Karpas-422 (cell line): ENCODE measurements at places on chromosomes 1 and 21.

DNA sequence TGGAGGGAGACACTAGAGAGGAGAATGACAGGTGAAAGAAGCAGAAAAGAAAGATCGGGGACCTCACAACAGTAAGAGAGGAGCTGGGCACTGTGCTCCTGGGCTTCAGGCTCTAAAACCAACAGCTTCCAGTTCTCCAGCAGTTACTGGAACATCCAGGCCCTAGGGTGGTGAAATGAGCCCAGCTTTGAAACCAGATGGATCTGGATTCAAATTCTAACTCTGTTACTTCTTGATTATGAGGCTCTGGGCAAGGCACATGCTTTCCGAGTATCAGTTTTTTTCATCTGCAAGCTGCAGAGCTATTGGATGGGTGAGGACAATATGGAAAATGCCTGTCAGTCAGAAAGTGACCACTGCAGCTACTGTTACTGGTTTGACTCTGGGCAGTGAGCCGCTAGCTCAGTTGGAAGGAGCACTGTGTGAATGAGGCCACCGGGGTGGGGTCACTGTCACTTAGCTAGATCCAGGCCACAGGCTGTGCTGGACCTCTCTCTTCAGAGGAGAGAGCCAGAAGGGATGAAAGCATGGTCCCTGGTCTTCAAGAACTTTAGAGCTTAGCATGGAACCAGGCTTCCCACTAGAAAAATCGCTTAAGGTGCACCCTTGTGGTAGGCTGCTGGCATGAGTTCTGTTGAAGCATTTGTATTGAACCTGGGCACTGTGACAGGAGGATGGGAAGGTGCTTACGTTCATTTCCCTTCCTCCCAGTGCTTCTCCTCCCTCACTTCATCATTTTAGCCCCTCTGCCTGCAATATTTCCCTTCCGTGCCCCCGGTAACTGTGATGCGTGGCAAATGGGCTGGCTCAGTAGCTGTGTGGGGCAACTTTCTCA lies 12.2 kb downstream of the PLEKHO1 start:
- peak; percentile 63 for DNase-seq

DNA sequence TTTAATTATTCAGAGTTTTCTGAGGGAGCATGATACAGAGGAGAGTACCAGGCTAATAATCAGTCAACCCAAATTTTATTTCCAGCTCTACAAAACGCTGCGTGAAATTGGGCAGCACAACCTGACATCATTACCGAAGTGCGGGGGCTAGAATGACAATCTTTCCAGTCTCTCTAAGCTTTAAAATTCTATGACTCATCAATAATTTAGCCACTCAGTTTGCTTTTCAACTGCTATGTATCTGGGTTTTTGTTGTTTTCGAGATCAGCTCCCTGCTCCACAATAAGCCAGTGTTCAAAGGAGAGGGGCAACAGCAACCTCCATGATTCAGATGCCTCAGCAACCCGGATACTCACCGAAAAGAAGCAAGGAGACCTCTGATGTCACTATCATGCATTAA lies 13.9 kb downstream of the SORT1 start:
- no peak for DNase-seq

- no peak for DNase-seq
Observed at GRCh38 chr1:211340622-211341507, 14.2 kb downstream of the TRAF5 start.

GRCh38 chr1:29670752-29671151 lies 434.4 kb downstream of the PTPRU start:
- no peak for DNase-seq

DNA sequence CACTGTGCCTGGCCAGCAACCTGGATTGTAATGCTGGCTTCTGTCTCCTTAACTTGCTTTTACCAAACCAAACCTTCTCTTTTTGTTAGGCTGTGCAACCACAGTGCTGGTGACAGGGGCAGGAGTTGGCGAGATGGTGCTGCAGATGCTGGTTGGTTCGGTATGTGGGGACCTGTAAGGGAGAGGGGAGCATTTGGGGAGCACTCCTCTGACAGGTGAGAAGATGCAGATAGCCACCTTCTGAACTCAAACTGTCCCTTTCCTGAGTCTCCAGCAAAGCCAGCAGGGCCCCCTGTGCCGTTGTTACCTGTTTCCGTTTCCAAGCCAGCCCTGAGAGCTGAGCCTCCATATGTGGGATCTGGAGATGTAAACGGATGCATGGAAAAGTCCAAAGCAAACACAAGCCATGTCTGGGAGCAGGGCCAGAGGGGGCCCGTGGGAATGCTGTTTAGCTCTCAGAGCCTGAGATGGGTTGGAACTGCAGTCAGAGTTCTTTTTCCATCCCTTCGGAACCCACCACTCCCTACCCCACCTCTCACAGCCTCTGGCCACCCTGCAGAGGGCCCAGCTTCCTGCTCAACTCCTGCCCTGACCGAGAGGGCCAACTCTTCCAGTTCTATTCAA lies 34.0 kb downstream of the ELK4 start:
- DNase-seq = no peak

- DNase-seq = no peak
Observed at GRCh38 chr1:25958465-25958864, 39.4 kb downstream of the PAFAH2 start.

DNA sequence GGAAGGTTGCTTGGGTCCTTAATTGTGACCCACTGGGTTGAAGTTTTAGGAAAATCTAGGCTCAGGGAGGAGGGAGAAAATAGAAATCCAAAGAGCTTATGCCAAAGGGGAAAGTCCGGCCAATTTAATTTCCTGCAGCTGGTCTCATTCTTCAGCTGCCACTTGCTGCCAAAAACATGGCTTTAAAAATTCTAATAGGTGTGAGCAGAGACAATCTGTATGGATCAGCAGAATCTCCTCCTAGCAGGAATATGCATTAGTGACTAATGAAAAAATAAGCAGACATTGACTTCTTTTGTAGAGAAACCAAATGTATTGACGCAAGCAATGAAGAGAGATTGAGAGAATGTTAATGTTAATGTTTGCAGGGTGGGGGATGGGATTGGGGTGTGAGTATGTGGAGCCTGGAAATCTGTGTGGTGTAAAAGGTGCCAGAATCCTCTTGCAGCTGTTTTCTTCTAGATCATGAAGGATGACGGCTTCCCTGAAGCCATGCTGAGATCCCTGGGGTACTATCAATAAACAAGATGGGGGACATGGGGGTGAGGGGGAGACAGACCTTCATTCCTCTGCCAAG lies 35.3 kb downstream of the VWA5B1 start:
- no peak for DNase-seq

GRCh38 chr1:241045659-241046058 lies 311.3 kb downstream of the RGS7 start:
- DNase-seq = no peak

DNA sequence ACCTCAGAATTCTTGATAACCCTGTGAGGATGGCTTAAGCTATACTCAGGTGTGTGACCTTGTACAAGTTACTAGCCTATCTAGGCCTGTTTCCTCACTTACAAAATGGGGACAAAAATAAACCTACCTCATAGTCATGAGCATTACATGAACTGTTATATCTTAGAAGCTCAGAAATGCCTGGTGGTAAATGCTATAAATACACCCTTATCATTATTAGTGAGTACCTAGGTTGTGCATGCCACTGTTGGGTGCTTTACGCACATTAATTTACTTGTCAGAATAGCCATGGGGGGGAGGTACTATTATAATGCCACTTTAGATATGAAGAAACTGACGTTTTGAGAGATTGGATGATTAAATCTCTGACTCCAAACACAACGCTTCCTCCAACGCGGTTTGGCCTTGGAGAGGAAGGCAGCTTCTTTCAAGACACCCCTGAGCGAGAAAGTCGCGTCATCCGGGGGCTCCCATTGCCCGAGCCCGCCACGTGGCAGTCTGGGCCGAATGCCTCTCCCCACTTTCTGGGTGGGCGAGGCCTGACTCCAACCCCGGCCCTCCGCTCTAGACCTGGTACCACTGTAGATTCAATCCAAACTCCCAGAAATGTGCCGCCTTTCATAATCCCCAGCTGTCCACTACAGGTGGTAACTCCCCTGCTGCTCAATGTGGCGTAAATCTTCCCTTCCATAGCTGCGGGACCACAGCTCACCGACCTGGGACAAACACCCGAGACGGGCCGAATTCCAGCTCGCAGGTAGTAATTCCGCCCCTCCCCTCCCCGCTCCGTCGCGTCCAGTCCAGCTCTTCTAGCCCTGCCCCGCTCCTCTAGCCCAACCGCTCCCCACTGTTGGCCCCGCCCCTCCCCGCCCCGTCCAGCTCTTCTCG lies 771 bp upstream of the RAD54L start:
- peak; percentile 80 for DNase-seq

GRCh38 chr21:46538851-46539666 lies 65.8 kb downstream of the S100B start:
- DNase-seq = no peak

GRCh38 chr1:234778221-234779159 lies 168.5 kb upstream of the IRF2BP2 start:
- no peak for DNase-seq

DNA sequence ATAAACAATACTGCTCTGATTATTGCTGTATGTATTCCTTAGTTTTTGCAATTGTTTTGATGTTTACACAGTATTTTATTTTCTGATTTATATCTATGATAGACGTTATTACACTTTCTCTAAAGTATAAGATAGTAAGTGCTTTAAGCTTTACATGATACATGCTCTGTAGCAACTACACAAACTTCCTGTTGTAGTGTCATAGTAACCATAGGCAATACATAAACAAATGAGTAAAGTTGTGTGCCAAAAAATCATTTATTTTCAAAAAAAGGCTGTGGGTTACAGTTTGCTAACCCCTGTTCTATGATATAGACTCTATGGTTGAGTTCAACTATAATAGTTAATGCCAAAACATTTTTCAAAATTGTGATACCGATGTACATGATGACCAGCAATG lies 1156.4 kb downstream of the AMY1C start:
- no peak for DNase-seq

GRCh38 chr1:175839779-175840669 lies 96.6 kb upstream of the TNR start:
- no peak for DNase-seq

GRCh38 chr1:216306830-216307229 lies 116.4 kb downstream of the USH2A start:
- DNase-seq = peak; percentile 41

GRCh38 chr1:113392541-113393128 lies 2.3 kb downstream of the MAGI3 start:
- DNase-seq = no peak

GRCh38 chr1:242059976-242060375 lies 61.1 kb upstream of the MAP1LC3C start:
- DNase-seq = no peak

DNA sequence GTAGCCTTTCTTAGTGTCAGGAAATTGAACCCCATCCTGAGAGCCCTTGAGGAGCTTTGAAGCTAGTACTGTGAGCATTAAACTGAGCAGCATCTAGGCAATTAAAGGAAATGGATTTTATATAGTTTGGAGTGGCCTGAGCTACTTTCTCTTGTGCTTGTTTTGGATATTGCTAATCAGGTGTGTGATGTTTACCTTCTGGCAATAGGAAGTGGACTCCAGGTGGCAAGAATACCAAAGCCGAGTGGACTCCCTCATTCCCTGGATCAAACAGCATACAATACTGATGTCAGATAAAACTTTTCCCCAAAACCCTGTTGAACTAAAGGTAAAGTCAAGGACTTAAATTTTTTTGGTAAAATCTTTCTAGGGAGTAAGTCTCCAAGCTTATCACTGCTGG lies 79.4 kb downstream of the MACF1 start:
- no peak for DNase-seq

- no peak for DNase-seq
Observed at GRCh38 chr1:41827991-41828570, 90.6 kb downstream of the HIVEP3 start.

- no peak for DNase-seq
Observed at GRCh38 chr1:248837045-248837780, 811 bp upstream of the ZNF672 start.

DNA sequence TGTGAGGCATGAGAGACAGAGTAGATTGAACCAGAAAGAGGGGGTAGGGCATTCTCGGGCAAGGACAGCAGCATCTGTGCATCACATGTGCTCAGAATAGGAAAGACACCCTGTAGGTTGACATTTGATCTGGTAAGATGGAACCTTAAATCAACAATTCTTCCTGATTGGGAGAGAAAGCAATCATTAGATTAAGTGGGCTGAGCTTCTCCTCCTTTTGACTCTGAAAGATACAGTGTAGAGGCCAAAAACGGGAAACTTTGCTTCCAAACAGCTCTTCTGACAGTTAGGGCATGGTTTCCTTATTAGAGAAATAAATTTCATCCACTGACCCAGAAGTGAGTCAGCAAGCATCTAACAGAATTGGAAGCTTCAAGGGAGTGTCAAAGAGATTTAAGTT lies 9.7 kb downstream of the KIF14 start:
- no peak for DNase-seq

DNA sequence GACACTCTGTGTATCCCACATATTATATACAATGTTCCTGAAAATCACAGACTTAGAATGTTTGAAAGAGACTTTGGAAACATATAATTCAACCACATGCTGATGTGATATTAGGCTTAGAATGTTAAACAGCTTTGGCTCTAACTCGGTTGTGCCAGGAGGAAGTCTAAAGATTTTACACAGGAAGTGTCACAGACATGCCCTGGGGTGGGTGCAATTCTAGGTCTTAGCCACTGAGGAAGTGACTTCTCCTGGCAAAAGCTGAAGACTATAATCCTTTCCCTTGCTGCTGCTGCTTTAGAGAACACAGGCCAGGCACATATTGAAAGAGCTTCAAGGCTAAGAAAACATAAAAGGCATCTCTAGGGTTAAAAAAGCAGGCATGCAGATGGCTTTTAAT lies 51.0 kb downstream of the RPL5 start:
- DNase-seq = no peak
